Substantia nigra (tissue), 51 donors: ENCODE measurements at places on chromosomes 16 and 17.

- no peak for DNase-seq
These were observed 49.1 kb downstream of the ADCY7 start for GRCh38 chr16:50315346-50315997.

- no peak for DNase-seq
These were observed at the start of gene RAMP2 for GRCh38 chr17:42760652-42761581. RAMP2 (plus strand) TSS chr17:42761227; CDS start chr17:42761262, 35 bp downstream.

GRCh38 chr17:50634915-50635731 lies 442 bp downstream of the ABCC3 start:
- DNase-seq, result no peak

DNA sequence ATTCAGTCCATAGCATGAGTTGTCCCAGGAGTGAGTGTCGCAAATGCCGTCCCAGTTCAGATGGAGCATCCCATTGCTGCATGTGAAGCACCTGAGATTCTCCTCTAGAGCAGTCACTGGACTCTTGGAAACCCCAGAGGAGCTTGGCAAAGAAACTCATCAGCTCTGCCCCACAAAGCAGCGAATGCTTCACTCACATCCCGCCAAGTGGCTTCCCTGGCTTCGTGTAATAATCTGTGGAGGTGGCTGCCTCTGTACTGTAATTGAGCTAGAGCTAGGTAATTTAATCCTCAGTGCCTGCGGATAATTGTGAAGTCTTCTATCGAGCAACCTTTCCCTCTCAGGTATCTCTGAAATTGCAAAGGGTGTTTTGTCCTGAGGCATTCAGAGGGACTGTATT lies 107.1 kb downstream of the SNX29 start:
- no peak for DNase-seq
